ENCODE measurements at places on chromosomes 12 and 14.

DNA sequence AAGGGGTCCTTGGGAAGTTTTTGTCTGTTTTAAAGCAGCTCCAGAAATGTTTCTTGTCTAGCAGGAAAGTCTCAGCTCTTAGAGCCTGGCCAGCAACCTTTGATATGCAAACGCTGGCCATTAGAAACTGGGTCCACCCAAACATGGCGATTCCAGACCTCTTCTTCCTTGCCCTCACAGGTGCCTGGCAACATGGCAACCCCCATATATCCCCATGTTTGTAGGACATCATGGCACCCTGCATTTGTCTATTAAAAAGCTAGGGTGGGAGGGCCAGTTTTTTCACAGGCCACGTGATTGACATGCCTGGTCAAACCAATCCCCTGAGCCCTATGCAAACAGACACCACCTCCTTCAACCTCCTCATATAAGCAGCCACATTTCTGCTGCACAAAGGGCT is 848.7 kb upstream of the FOXG1 start:
- no peak for DNase-seq

DNA sequence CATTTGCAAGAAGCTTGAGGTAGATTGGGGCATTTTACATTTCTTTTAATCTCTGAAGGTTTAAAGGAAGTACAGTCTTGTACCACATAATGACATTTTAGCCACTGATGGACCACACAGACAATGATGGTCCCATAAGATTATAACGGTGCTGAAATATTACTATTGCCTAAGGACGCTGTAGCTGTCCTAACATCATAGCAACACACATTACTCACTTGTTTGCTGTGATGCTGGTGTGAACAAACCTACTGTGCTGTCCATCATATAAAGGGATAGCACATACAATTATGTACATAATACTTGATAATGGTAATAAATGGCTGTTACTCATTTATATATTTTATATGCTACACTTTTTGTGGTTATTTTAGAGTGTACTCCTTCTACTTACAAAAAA is 127.1 kb upstream of the CPNE8 start:
- no peak for DNase-seq

DNA sequence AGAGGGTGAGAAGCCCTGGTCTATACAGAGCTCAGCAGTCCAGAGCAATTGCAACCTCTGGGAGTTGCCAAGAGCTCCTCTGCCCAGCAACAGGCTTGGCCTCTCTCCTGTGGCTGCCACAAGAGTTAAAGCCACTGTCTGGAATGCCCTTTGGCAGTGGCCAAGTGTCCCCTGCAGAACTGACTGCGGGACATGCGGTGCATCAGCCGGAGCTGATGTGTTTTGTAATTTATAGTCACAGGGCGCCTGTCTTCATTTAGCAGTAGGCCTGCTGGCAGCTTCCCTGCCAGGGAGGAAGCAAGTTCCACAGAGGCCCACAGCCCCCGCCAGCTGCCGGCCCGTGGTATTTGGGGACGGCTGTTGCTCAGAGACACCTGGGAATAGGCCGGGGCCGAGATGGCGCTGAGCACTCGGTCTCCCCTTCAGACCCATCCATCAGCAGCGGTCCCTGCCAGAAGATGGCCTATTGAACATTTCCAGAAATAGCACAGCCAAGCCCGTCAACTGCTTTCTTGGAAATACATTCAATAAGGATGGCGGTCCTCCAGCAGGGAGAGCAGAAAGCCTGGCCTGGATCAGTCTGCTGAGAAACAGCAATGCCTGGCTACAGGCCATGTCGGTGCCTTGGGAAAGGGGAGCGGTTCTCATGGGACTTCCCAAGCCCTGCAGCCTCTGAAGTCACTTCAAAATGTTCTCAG is 217.4 kb downstream of the CRADD start:
- no peak for DNase-seq

GRCh38 chr14:77554207-77554606 is 55.6 kb upstream of the ISM2 start:
- no peak for DNase-seq

DNA sequence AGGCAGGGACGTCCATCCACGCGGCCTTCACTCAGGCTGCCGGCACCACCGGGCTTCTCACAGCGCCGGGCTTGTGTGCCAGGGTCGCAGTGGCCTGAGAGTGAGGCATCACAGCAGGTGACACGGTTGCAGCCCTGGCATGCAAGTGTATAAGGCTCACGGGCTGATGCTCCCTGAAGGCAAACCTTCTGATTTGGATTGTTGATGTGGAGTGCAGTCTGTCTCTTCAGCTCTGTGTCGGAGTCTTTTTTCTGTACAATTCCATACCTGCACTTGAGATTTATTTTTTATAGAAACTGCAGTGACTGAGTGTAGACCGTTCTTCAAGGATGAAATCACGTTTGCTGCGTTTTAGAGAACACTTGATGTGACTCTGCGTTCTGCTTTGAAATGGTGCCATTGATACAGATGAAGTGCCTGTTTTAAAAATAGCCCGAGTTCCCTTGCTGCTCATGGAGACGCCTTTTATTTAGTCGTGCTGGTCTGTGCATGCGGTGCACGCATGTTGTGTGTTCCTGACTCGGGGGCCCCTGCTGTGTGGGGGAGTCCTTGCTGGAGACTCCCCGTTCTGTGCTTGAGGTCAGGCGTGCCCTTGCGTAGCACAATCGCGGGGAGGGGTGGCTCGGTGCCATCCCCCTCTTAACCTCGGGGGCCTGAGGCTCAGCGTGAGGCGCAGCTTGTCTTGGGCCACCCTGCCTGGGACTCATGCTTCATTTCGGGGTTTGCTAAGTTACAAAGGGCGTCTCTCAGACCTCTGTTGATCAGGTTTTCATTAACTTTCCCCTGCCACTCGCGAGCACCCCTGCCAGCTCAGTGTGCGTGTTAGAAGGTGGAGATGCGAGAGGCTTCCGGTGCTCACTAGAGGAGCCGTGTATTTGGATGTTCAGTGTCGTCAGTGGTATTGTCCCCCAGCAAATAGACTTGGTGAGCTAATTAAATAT is 21.6 kb upstream of the AMN start:
- no peak for DNase-seq

GRCh38 chr12:98211909-98212695 is 303.3 kb upstream of the TMPO start:
- no peak for DNase-seq

- DNase-seq = no peak
Measured at GRCh38 chr14:72744416-72745120, 149.3 kb downstream of the DPF3 start.

DNA sequence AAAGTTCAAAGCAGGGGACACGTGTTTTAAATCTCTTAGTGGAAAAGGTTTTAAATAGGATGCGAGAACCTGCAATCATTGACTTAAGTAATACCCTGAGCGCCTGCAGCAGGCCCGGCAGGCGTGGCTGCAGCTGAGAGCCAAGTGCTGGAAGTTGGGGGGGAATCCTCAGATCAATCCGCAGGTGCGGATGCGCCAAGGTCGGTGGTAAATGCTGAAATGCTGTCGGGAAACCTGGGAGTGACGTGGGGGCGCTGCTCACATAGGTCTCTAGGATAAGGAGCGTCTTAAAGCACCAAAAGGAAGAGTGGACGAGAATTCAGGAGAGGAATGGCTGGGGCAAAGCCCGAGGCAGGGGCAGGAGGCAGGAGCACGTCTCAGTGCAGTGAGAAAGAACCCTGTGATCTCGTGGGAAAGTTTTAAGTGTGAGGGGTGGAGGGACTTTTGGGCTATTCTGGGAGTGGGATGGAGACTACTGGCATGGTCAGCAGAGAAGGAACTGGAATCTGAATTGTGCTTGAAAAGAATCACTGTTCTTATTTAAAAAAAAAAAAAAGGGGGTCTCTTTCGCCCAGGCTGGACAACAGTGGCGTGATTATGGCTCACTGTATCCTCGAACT is 883 bp upstream of the CDCA4 start:
- DNase-seq = no peak

- no peak for DNase-seq
Measured at GRCh38 chr12:7499636-7500035, 3.9 kb downstream of the CD163 start.

DNA sequence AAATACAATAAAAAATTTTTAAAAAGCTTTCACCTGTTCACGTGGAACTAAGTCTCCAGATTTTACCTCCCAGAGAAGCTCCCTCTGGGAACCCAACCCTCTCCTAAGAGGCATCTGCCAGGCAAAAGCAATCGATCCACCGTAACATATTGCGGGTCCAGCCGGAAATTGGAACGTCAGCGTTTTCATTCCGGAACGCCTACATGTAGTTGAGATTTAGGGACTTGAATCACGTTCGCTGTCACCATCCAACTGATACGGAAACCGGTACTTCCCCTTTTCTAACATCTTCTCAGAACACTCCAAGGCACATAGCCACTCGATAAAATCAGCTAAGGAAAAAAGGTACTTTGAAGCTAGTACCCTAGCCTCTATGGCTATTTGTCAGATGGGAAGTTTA is 70.3 kb downstream of the COX16 start:
- peak; percentile 1 for DNase-seq

- DNase-seq = no peak
Measured at GRCh38 chr12:57877876-57878275, 31.3 kb upstream of the CTDSP2 start.

DNA sequence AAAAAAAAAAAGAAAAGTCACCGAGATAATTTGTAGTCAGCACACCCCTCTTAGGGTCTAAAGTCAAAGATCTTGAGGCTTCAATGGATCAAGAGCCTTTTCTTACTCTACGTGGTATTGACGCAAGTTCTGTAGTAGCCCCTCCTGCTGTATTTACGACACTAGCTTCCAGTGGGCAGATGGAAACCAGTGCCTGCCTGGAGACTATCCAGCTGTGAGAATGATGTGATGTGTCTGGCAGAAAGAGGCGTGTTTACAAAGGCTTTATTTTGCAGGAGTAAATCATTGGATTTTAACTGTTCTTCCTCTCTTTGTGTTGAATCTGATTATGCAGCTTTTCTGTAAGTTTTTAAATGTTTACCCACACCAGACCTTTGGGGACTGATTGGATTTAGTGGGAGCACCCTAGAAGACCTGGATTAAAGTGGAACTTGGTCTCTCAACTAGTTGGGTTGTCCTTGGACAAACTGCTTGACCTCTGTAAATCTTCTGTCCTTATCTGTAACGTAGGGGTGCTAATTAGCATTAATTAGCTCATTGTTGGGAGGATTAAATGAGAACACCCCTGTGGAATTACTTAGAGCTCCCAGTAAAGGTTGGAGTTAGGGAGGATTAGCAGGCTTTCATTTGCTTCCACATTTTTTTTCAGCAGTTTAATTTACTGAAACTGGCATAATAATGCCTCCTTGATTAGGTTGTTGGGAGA is 72.4 kb downstream of the RASSF3 start:
- DNase-seq = no peak

- DNase-seq = no peak
Measured at GRCh38 chr14:86013641-86014040, 483.7 kb downstream of the FLRT2 start.

GRCh38 chr12:54984658-54985376 is at the start of gene TESPA1:
Gene TESPA1 (minus strand): TSS chr12:54984762. CDS start chr12:54974562, 10,200 bp downstream.
- DNase-seq = peak; percentile 61

DNA sequence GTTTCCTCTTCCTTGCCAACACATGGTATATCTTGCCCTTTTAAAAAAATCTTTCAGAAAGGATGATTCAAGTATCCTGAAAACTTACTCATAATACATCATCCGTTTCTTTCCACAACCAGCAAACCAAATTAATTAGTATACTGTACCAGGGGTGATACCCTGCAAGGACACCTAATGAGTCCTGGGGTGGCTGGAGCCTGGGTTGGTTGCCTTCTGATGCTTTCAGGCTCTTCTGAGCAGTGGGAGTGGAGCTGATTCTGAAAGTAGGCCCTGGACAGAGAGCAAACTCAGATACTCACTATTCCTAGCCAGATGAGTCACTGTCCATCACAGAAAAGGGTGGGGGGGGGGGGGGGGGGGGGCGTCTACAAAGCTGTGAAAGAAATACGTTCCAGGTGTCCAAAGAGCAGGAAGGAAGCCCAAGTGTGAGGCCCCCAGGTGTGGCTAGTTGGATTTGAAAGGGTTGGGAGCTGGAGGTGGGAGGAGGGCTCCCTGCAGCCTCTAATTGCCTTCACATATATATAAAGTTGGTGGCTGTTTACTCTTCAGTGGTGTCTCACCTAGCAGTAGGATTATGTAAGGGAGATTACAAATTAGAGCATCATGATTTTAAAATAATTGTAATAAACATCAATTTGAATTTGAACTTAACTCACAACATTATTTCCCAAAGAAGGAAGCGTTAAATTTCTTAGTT is 36.5 kb downstream of the FBXO33 start:
- no peak for DNase-seq

GRCh38 chr12:92900941-92901340 is 28.2 kb downstream of the EEA1 start:
- no peak for DNase-seq

- DNase-seq = no peak
Measured at GRCh38 chr12:128178966-128179365, 88.0 kb upstream of the TMEM132C start.

DNA sequence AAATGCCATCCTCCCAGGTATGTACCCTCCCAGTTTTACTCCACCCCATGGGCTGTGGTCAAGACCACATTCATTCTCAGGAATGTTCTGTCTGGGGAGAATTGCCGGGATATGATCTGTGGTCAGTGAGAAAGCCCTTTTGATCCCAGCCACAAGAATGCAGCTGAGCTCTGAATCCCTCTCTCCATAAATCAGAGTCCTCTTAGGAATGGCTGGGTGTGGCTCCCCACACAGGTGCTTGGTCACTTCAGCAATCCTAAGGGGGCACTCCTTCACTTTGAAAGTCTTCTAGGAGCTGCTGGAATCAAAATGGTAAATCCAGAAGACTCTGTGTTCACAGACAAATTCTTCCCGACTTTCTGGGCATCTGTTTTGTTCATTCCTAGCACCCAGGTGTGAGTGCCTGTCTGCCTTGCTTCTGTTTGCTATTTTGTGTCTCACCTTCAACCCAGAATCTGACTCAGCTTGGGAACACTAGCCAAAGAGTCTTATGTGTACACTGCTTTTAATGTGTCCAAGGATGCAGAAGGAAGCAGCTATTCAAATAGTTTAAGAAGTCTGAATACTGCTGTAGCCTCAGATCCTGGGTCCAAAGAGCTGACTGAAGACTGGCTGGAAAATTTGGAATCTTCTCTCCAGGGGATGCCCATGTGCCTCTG is 144.6 kb upstream of the CDKN3 start:
- no peak for DNase-seq

DNA sequence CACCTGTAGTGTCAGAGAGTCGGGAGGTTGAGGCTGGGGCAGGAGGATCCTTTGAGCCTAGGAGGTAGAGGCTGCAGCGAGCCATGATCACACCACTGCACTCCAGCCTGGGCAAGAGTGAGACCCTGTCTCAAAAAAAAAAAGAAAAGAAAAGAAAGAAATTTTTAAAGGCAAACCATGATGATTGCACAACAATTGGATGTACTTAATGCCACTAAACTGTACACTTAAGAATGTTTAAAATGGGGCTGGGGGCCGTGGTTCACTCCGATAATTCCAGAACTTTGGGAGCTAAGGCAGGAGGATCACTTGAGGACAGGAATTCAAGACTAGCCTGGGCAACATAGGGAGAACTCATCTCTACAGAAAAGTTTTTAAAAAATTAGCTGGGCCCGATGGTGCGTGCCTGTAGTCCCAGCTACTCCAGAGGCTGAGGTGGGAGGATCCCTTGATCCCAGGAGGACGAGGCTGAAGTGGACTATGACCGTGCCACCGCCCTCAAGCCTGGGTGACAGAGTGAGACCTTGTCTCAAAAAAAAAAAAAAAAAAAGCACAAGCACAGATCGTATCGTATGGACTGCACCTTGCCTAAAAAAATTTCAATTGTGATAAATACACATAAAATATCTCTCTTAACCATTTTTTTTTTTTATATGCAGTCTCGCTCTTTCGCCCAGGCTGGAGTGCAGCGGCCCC is 32.7 kb downstream of the JAG2 start:
- no peak for DNase-seq
